ENCODE measurements at places on chromosomes 11 and 22.

DNA sequence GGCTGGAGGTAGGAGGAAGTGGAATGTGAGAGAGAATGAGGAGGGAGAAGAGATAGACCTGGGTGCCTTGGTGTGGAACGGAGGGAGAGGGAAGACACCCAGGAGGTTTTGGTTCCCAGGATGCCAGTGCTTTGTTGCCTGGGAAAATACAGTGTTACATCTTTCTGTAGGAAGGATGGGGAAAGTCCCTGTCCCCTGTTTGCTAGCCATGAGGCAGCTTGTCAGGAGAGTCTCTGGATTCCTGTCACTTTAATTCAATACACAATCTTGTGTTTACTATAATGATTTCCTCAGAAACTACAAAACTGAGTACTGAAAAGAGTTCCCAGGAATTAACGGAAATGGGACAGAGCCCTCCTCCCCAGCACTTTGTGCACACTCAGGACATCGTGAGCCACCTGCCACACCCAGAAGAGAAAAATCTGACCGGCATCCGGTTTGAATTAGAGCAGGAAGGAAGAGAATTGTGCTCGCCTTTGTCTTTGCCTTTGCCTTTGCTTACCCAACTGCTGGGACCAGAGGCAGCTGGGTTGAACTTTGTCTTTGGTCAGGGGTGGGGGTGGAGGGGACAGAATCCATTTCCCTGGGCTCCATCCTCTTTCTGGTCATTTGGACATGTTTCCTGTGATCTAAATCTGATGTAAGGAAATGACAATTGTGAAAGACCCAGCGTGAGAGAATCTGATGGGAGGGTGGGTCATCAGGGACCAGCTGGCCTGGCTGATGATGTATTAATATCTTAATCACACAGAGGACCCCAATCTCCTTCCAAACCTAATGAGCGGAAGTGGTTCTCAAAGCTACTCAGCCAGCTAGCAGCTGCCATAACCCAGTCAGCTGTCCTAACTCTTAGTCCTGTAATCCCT, 1.3 kb upstream of the LIMK2 start:
- DNase-seq: peak; percentile 43

DNA sequence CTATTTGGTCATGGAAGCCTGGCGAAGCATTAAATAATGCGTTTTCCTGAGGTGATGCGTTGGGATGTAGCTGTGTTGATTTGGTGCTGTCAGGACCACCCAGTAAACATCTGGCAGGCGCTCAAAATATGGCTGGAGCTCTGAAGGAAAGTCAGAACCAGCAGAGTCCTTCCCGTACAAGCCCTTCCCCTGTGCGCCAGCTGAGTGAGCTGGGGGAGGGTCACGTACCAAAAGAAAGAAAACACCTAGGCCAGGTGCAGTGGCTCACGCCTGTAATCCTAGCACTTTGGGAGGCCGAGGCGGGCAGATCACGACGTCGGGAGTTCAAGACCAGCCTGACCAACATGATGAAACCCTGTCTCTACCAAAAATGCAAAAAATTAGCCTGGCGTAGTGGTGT, 55.6 kb upstream of the CECR2 start:
- no peak for DNase-seq

GRCh38 chr11:46307785-46308341, 30.4 kb downstream of the CREB3L1 start:
- no peak for DNase-seq

DNA sequence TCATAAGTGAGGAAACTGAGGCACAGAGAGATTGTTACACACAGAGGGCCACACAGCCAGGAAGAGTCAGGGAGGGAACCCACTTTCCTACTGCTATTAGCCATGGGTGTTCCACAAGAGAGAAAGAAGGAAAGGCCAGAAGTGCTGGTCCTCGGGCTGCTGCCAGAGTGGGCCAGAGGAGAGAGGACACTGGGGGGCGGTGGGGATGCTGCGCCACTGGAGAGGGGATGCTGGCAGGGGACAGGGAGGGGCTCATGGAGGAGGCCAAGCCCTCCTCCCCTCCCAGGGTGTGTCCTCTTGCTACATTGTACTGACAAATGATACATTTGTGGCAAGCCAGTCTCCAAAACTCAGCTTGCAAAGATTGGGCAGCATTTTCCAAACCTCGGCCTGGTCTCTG, 9.9 kb downstream of the IL10RA start:
- DNase-seq: no peak

DNA sequence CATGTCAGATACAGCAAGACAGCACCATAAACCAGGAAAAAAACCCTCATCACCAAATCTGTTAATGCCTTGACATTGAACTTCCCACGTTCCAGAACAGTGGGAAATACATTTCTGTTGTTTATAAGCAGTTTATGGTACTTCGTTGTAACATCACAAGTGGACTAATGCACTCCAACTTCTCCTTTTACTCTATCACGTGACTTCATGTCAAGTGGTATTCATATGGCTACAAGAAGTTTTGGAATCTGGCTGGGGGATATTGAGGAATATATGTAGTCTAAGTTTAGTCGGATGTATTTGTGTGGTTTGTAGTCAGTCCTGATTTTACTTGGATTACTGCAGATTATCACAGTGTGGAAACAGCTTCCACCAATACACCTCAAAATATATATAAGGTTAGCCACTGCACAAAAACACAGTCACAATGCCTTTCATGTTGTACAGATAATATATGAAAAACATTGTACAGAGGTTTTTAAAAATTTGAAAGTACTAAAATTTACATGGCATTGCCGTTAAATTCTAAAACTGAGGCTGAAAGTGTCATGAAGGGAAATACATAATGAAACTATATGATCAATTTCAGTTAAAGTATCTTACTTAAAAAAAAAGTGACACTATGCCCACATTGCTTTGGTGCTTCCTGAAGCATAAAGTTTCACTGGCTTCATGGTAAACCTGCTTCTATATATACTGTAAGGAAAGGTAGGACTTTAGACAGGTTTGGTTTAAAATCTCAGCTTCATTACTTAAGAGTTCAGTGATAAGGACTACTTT, 134.1 kb downstream of the CASP12 start:
- no peak for DNase-seq

DNA sequence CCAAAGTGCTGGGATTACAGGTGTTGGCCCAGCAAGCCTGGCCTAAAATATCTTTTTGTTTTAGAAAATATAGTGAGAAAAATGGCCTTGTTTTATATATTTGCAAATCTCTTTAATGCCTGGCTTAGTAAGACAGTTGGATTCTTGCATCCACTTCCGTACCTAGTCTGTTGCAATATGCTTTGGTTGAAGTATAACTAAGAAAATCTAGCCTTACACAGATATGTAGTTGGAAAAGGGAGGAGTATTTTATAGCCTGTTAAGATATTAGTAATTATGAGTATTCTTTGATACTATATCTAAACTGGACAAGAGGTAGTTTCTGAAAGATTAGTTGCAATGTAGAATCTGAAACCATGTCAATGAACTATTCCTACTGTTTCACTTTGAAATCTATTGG, 65.1 kb downstream of the ZNRF3 start:
- DNase-seq: no peak

GRCh38 chr11:108895579-108896480, 231.0 kb downstream of the DDX10 start:
- DNase-seq: no peak

GRCh38 chr11:71300187-71300586, 47.8 kb upstream of the SHANK2 start:
- DNase-seq: no peak

Measured in Right ventricle myocardium superior (tissue), 1 donor.